ENCODE measurements at places on chromosomes 2 and 18.

GRCh38 chr2:25855065-25855464 is 23.2 kb downstream of the ASXL2 start:
- no peak for DNase-seq

- DNase-seq: no peak
Measured at GRCh38 chr2:222332116-222332515, 33.3 kb upstream of the PAX3 start.

DNA sequence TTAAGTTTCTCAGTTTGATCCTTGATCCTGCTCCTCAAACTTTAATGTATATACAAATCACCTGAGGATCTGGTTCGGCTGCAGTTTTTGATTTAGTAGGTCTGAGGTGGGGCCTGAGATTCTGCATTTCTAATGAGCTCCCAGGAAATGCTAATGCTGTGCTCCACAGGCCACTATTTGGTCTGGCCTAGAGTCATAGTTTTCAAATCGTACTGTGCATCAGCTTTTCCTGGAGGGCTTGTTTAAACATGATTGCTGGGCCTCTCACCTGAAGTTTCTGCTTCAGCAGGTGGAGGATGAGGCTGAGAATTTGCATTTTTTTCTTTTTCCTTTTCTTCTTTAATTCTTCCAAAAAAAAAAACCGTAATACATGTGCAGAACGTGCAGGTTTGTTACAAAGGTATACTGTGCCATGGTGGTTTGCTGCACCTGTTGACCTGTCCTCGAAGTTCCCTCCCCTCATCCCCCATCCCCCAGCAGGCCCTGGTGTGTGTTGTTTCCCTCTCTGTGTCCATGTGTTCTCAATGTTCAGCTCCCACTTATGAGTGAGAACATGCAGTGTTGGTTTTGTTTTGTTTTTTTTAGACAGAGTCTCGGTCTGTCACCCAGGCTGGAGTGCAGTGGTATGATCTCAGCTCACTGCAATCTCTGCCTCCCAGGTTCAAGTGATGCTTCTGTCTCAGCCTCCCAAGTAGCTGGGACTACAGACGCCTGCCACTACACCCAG is 42.2 kb upstream of the CD28 start:
- no peak for DNase-seq

- DNase-seq: no peak
Measured at GRCh38 chr2:39938035-39938835, 159.2 kb upstream of the THUMPD2 start.

GRCh38 chr2:104521247-104521646 is 332.7 kb upstream of the POU3F3 start:
- no peak for DNase-seq

DNA sequence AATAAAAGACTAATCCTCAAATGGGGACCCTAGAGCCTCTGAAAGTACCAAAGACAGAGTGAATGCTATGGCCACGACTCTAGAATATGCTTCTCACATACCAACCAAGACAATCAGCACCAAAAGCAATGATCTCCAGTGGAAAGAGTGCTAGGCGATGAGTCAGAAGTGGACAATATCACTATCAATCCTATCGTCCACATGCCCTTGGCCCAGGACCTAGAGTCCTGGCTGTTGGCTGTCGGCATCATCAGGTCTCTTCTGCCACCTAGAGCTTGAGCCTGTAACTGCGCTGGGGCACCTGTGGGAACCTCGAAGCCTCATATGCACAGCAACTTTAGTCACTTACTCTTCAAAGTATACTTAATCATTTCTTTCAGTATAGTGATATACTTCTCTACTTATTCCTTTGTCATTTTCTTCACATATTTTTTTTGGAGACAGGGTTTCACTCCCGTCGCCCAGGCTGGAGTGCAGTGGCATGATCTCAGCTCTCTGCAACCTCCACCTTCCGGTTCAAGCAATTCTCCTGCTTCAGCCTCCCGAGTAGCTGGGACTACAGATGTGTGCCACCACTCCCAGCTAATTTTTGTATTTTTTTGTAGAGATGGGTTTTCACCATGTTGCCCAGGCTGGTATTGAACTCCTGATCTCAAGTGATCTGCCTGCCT is 29.7 kb downstream of the NOL10 start:
- DNase-seq: no peak

GRCh38 chr2:108423502-108424251 is 25.3 kb upstream of the GCC2 start:
- DNase-seq: no peak

GRCh38 chr2:206876216-206876860 is 63.0 kb upstream of the CPO start:
- DNase-seq: no peak

- DNase-seq: no peak
Measured at GRCh38 chr2:128645631-128646030, 327.0 kb upstream of the HS6ST1 start.

- DNase-seq: no peak
Measured at GRCh38 chr2:159160412-159160811, 126.1 kb downstream of the WDSUB1 start.

- DNase-seq: no peak
Measured at GRCh38 chr2:212535996-212536816, 2.4 kb downstream of the ERBB4 start.

DNA sequence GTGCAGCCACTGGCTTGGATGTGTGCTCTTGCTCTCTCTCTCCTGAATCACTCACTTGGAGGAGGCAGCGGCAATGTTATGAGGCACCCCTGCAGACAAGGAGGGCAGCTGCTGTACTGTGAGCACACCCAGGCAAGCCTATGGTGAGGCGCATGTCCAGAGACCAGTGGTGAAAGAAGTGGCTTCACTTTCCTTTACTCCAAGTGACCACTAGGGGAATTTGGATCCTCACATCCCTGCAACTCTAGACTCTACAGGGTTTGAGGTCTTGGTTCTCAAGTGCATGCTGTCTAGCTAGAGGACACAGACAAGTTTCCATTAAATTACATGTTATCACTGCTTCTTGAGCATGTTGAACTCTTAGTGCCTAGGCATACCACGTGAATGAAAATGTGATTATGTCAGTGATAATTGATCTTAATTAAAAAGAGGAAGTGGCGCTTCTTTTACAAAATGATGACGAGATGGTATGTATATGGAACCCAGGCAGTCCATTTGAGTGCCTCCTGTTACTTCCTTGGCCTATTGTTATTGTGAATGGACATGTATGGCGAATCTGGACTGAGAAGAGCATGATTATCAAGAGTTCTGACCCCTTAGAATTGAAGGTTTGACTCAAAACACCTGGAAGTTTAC is 181.0 kb upstream of the CDH2 start:
- no peak for DNase-seq

- no peak for DNase-seq
Measured at GRCh38 chr18:26642440-26643348, 94.3 kb upstream of the KCTD1 start.

- DNase-seq: no peak
Measured at GRCh38 chr18:8966821-8967220, 135.7 kb upstream of the NDUFV2 start.

GRCh38 chr18:77061281-77061945 is 71.2 kb downstream of the MBP start:
- DNase-seq: no peak

- no peak for DNase-seq
Measured at GRCh38 chr2:204445149-204445548, 100.1 kb upstream of the PARD3B start.

- DNase-seq: no peak
Measured at GRCh38 chr2:219368690-219369191, 19.0 kb downstream of the DNPEP start.

DNA sequence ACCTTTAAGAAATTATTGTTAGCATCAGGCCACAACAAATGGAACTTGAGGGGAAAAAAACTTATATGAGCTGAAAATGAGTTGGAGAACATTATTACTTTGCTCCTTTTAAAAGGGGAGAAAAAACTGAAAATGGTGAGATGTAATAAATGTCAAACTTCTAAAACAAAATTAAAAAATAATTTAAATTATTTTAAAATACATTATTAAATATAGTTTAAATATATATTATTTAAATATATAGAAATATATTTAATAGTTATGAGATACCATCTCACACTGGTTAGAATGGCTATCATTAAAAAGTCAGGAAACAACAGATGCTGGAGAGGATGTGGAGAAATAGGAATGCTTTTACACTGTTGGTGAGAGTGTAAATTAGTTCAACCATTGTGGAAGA is 28.9 kb downstream of the RPIA start:
- DNase-seq: no peak

DNA sequence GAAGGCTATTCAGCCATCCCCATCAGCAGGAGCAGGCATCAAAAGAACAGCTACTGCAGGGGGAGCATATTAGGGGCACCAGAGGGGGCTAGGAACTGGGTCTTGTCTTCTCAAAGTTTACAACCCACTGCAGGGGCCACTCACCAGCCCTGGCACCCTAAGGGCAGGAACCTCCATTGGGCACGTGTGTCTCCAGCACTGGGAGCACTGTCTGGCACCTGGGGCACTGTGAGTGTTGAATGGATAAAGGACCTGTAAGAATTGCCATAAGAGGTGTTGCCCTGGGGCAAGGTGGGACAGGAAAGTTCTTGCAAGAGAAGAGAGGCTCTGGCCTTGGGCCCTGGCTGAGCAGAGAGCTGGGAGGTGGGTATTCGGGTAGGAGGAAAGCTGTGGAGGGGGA is 1.4 kb upstream of the STEAP3 start:
- DNase-seq: no peak

GRCh38 chr2:170831115-170831514 is 14.4 kb downstream of the GAD1 start:
- no peak for DNase-seq

- no peak for DNase-seq
Measured at GRCh38 chr2:9972621-9973479, 21.4 kb downstream of the GRHL1 start.

DNA sequence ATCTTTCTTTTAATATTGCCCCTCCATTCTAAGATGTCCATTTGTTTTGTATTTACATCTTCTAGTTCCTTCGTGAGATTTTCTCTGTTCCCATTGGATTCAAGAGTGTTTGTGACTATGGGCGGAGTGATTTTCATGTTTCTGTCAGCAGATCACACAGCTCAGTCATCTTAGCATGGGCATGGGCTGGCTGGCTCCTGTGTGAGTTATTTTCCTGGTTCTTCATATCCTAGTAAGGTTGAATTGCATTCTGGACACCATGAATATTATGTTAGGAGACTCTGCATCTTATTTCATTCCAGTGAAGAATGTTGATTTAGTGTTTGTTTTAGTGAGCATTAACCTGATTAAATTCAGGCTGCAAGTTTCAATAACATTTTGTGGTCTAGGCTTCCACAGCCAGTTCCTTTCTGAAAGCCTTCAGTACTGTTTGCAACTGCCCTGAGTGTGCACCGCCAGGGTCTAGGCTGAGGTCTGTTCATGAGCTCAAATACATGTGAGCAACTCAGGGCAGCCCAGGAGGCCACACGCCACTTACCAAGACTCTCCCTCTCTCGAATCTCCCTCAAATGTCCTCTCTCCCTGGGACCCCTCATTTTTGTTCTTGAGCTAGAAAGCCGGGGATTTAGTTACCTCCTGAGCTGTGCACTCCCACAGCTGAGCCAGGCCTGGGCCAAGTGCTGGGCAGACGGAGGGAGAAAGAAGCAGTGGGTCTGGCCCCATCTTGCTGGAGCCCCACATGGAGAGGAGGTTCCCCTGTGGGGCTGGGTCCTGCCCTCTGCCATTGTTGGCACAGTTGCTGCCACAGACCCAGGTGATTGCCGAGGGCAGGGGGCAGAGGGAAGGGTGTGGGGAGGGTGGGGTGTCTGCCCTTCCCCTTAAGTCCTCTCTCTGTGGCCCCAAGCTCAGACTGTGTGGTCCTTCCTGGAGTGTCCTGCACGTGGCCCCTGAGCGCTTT is 145.9 kb downstream of the RTP5 start:
- DNase-seq: no peak

- DNase-seq: no peak
Measured at GRCh38 chr18:44917216-44918141, 236.8 kb downstream of the SETBP1 start.

DNA sequence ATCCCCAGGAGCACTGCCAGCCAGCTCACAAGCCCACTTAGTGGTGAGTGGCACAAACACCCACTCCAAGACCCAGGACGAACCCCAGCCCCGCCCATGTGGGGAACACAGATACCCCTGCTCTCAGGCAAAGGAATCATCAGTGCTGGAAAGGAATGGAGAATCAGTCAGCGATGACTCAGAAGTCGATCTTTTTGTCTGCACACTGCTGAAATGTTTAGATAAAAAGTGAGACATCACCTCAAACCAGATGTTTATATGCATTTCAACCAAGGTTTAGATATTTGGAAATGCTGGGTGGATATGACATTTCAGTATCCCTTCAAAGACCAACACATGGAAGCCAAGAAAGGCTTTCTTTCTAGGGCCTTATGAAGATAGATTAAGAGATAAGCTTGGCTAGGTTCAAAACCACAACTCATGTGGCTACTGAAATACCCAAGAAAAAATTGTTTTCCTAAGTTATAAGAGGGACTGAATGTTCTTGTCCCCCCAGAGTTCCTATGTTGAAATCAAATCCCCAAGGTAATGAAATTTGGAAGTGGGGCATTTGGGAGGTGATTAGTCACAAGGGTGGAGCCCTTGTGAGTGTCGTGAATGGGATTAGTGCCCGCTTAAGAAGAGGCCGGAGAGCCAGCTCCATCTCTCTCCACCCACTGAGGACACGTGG is 43.7 kb downstream of the POU3F3 start:
- DNase-seq: no peak

GRCh38 chr2:43521568-43521967 is 74.3 kb downstream of the THADA start:
- DNase-seq: no peak

- no peak for DNase-seq
Measured at GRCh38 chr2:176704282-176704858, 435.1 kb downstream of the MTX2 start.

Data from bone marrow (tissue), 2 donors.